ENCODE measurements at places on chromosomes 3 and 15.

DNA sequence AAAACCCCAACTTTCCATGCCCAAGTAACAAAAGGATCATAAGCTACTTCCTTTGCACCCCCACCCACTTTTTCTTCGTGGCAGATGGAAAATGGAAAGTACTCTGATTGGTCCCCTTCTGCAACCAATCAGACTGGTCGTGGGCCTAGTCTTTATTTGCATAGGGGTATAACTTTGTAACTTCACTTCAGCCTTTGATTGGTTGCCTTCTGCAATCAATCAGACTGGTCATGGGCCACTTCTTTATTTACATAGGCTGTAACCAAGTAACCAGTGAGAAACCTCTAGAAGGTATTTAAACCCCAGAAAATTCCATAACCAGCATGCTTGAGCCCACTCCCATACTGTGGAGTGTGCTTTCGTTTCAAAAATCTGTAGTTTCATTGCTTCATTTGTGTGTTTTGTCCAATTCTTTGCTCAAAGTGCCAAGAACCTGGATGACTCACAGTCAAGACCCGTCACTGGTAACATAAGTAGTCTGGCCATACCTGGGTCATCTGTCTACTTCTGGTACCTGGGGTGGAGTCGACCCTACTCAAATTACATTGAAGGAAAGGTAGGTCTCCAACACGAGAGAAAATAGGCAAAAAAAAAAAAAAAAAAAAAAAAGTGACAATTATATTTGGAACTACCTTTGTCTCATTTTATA is 41.9 kb downstream of the CMTM8 start:
- DNase-seq = no peak

DNA sequence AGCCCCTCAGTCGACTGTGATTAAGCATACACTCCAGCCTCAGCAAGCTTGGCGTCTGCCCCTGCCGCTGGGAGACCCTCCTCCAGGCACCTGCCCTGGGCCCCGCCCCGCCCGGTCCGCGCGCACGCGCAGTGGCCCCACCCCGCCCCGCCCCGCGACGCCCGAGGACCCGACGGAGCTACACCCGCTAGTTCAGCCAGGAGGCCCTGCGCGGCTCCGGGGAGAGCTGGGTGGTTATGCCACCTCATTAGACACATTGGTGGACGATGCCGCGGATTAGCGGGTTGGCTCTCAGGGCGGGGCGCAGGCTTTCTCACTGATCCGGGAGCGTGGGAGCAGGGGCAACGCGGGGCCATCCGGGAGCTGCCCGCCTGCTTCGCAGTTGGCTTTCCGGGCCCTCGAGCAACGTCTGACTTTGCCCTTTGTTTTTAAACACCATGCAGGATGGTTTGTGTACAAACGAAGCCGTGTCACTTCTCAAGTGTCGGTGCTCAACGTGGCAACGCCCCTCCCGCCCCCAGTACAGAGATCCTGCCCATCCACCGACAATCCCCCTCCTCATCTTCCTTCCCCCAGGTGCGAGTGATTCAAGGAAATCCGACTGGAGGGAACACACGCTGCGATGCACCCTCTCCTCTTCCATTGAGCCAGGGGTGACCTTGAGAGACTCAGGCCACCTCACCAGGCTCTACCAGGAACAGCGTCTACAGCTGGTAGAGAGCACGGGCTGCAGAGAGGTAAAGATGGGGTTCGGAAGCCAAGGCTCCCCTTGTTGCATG is 109.3 kb downstream of the SHQ1 start:
- DNase-seq = peak; percentile 9

GRCh38 chr3:55574671-55575070 is 87.6 kb upstream of the WNT5A start:
- DNase-seq = no peak

DNA sequence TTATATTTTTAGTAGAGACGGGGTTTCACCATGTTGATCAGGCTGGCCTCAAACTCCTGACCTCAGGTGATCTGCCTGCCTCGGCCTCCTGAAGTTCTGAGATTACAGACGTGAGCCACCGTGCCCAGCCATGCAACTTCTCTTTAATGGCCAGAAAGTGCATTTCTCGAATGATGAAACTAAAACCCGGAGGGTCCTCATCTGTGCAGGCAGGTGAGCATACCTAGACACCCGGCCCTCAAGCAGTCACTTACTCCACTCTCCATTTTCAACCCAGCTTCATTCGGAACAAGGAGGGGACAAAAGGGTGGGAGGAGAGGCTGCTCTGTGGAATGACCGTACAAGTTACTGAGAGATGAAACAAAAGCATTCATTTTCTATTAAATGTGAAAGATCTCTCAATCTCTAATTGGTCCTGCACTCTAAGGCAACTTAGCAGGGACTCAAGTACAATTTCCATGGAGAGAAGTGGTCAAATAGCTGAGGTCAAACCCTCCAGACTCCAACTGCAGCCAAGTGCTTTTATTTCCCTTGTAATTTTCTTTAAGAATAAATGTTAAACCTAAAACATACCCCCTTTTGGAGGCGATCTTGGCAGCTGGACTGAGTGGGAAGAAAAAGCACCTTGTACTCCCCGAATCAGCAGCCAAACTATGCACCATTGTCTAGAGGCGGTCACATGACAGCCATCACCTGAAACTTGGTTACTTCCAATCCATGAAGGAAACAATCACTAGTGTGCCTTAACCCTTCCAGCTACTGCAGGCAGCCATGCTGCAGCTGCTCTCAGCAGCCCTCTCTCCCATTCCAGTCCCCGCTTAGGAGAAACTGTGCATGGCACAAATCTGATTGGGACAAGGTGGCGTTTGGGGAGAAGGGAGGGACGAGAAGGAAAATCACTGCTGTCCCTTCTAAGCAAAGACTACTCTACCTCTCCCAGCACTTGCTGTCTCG is 62.2 kb downstream of the VGLL4 start:
- DNase-seq = no peak

DNA sequence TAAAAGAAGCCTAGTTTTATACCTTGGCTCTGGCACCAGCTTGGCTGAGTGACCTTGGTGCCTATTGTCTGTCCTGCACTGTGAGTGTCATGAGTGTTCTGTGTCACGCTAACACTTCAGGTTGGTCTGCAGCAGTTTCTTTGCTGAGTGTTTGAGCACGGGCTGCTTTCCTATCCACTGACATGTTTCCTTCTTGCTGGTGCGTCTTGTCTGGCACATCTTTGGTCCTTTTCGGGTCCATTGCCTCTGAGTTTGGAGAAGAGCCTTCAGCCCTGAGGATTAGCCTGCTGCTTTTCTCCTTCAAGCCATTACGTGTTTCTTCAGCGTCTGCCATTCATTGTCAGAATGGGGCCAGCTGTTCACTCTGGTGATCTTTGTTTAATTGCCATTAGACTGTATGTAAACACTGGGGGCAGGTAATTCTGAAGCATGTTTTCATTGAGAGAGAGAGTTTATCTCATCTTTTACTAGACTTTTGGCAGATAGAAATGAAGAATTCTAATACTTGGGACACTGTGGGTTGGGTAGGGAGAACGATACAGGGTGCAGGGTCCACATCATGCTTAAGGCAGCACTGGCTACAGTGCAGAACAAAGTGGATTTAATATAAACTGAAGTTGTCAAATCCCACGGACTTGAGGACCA is 55.5 kb downstream of the LRRC28 start:
- no peak for DNase-seq

Measured in MG63 (cell line).